ENCODE measurements at places on chromosomes 7 and 10.

DNA sequence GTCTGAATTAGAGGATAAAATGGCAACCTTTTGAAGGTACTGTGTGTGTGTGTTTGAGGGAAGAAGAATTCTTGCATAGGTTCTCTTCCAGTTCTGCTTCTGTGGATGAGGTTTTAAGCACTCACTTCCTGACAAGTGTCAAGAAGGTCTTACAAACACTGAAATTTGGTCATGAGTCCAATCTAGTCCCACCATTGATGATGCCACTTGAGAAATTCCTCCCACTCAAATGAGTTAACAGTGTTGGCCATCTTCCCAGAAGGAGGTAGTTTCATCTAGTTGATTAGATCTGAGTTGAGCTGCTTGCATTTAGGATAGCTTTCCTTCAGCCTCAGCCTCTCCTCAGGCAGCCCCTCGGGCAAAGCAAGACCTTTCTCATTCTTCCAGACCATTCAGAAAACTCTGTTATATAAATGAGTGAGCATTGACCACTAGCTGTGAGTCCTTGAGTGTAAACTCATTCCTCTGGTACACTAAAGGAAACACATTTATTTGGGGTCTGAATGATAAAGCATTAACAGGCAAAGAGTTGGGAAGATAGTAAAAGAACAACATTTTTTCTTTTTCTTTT, 189.5 kb downstream of the TRIL start:
- no peak for DNase-seq

DNA sequence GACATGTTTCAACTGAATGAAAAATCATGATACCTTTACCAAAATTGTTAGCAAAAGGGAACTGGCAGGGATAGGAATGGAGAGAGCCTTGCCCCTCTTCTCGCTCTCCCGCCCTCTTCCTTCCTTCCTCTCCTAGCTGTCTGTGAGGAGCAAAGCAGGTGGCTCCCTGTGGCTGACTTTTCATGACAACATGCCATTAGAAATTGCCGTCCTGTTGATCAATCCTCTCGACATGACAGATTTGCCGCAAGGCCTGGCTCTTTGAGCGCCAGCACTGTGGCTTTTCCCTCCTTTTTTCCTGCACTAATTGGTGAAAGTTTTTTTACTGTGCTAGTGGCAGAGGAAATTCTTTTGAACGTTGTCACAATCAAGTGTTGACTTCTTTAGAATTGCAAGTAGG, 171.1 kb downstream of the TCF7L2 start:
- DNase-seq, result no peak

- no peak for DNase-seq
Measured at GRCh38 chr7:87596696-87597095, 4.0 kb downstream of the ABCB1 start.

DNA sequence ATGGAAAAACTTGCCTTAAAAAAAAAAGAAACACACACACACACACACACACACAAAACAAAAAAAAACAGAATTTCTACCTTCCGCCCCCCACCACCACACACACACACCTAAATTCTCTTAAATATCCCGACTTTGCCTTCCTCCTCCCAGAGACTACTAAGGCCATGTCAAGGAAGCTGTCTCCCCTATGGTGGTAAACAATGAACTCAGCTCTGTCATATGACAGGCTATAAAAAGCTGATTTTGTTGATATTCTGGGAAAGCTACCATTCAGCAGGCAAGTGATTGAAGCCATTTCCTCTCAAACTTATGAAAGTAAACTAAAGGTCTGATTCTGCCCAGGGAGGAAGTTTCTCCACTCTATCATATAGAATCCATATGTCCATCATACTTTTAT, 471.0 kb downstream of the GFRA1 start:
- DNase-seq, result no peak

Measured in BJ (cell line).